Omental fat pad (tissue), 4 donors: ENCODE measurements at places on chromosomes 5 and 9. TPM values are rescaled to one million over a fixed set of nuclear protein-coding genes. Genes with fewer than 3 reads are reported as not detected.

- no peak for DNase-seq
Measured at GRCh38 chr9:113155911-113156588, 5.2 kb downstream of the SLC31A2 start.

DNA sequence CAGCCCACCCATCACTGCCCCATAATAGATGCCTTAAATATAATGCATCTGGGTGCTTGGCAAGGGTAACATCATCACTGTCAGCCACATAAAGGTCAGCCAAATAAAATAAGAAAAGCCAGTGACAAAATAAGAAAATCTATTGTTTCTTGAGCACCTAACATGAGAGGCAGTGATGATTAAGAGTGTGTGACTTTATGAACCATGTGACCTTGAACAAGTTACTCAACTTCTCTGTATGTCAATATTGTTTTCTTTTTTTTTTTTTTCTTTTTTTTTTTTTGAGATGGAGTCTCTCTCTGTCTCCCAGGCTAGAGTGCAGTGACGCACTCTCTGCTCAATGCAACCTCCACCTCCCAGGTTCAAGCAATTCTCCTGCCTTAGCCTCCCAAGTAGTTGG, 98.7 kb downstream of the CDK5RAP2 start:
- DNase-seq: no peak

DNA sequence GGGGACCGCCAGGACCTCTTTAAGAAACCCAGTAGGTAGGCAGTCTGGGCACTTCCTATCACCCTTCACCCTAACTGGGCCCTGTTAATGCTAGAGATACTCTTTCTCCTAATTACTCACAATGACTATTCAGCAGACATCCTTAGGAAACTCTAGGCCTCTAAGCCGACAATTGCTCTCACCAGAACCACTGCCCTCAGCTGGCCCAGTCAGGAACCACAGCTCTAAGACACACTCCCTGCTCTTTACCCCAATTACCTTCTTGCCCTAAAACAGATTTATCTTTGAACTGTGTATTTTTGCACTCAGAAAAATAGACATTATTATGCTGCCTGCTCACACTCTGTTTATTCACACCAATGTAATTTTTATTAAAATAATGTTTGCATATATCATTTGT, 432.6 kb upstream of the SLC30A5 start:
- no peak for DNase-seq

DNA sequence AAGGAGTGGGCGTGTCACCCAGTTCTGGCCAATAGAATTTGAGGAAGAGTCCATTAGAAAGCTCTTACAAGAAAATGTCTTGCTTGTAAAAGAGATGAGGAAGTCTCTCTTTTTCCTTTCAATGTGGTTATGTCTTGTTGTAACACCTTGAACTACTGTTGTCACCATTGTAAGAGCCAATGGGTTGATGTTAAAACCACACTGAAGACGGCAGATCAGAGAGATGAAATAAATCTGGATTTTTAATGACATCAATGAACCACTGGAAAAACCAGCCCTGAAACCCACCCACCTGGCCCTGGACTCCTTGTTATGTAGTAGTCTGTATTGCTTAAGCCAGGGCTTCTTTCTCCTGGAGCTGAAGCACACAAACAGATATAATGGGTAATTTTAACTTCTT, 83.8 kb upstream of the ERCC6L2 start:
- DNase-seq: no peak

GRCh38 chr9:110691002-110691549, 22.5 kb downstream of the MUSK start:
- DNase-seq: no peak

- no peak for DNase-seq
Measured at GRCh38 chr9:133995012-133995896, 3.1 kb upstream of the VAV2 start.

DNA sequence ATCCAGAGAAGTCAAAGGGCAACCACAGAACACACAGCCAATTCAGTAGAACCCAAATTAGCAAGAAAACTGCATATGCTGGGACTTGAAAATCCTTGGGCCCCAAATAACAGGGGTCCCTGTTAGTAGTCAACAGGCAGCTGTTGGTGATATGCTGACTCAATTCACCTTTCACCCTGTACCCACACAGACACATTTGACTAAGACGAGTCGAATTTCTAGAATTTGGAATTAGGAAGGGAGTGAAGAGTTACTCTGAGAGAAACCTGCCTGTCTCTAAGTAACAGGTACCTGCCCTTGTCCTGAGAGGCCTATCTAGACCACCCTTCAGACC, 821 bp upstream of the VCP start:
- DNase-seq: no peak

Gene GMCL2
- total RNA-seq: not detected

Gene IFNA21
- total RNA-seq: not detected

Gene AGXT2
- total RNA-seq: not detected

Gene F12
- 0.38 TPM for total RNA-seq

Gene SLC6A18
- not detected for total RNA-seq
